ENCODE measurements at places on chromosomes 4 and X.

- DNase-seq = peak; percentile 10
Observed at GRCh38 chr4:83964996-83965541, 429.2 kb downstream of the GPAT3 start.

GRCh38 chrX:131874300-131874699, 148.8 kb upstream of the STK26 start:
- DNase-seq = no peak

DNA sequence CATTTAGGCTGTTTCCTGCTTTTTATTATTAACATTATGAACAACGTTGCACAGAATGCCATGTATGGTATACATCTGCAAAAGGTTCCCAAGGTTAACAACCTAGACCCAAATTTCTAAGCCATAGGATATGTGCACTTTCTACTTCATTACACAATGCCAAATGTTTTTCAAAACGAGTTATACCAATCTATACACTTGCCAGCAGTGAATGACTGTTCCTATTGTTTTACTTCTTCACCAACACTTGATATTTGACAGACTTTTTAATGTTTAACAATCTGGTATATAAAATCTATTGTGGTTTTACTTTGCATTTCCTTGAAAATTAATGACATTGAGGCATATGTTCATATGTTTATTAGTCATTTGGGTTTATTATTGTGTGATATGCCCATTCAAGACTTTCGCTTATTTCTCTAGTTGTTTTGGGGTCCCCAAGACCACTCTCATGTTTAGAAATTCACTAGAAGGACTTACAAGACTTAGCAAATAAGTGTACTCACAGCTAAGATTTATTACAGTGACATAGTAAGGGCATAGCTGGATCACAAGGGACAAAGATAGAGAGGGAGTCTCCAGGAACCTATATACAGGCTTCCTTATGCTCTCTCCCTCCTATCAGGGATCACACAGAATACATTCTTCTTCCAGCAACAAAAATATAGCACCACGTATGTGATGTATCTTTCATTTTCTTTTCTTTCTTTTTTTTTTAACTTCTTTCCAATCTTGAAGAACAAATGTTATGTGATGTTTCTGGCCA, 62.5 kb downstream of the TBCK start:
- no peak for DNase-seq

- no peak for DNase-seq
Observed at GRCh38 chr4:108080747-108081146, 88.0 kb downstream of the LEF1 start.

- DNase-seq = no peak
Observed at GRCh38 chr4:53572600-53572994, 18.7 kb downstream of the LNX1 start.

DNA sequence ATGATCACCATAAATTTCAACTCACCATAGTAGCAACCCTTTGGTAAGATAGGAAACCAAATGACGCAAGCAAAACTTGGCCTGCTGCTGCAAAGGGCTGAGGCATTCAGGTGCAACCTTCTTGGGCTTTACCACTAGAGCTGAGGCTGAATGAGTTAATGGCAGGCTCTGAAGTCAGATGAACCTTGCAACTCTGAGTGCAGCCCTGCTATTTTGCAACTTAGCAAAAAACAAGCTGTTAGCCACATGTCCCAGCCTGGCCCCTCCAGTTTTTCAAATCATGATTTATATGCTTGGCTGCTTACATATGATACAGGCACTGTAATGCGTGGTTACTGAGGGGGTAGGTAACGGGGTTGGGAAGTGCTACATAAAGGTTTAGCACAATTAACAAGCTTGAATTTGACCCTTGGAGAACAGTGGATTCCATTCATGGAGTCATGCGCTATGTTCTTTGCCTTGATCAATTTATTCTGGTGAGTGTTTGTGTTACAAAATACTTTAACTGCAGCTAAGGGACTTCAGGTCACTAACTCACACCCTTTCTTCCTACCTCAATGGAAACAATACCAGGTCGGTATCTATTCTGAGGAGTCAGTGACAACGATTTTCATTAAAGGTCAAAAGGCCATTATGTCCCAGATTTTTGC, 80.5 kb upstream of the PPARGC1A start:
- no peak for DNase-seq

- DNase-seq = no peak
Observed at GRCh38 chr4:1406394-1406980, at the start of gene NKX1-1. Gene NKX1-1, minus strand, starts transcription at chr4:1406442. Its CDS starts 0 bp downstream, at chr4:1406442.

DNA sequence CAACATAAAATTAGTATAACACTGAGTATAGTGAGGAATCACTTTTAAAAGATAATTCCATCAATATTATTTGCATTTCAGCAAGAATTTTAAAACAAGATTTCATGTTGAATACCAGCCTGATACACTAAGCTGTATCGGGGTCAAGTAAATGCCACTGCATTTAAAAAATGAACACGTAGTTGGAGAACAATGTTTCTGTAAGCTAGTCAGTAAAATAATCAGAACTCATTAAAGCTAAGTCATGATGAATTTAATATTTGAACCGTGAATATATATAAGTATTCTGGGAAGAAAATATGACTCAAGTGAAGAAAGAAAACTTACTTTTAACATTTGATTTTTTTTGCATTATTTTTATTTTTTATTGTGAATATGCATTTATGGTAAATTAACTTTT, 611.0 kb upstream of the PABPC4L start:
- no peak for DNase-seq

GRCh38 chr4:185311113-185311888, 84.4 kb downstream of the LRP2BP start:
- no peak for DNase-seq

- no peak for DNase-seq
Observed at GRCh38 chrX:107936434-107936730, 45.8 kb downstream of the TEX13B start.

DNA sequence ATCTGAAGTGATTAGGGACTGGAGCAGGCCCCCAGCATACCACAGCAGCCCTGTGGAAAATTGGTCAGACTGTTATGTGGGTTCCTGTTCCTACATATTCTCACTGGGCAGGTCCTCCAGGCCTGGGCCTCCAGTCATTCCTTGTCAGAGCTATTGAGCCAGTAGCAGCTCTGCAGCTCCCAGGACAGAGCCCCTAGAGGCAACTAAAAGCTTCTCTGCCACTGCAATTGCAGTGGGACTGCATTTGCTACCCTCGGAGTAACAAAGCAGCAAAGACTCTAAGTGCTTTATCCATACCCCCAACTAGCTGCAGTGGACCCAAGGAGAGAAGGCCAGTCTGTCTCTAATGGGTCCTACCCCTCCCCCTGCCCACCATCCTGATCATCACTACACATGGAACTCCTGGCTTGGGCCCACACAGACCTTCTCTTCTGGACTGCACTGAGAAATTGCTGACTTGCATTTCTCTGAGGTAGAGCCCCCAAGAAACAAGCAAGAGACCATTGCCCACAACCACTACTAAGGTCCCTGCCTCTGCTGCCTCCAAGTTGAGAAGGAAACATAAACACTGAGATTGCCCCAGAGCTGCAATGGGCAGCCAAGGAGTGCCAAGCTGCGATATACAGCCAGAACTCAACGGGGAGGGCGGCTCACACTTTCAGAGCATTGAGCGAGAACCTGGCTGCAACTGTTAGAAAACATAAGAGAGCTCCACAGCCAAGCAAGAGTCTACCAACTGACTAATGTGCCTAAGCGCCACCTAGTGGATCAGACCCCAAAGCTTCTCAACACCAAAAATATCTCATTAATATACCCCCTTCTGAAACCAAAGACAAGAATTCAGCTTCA, 738.7 kb upstream of the NDST4 start:
- peak; percentile 2 for DNase-seq
